Cerebellar nuclear complex (tissue), 1 donor: ENCODE measurements at places on chromosomes 16 and 17.

DNA sequence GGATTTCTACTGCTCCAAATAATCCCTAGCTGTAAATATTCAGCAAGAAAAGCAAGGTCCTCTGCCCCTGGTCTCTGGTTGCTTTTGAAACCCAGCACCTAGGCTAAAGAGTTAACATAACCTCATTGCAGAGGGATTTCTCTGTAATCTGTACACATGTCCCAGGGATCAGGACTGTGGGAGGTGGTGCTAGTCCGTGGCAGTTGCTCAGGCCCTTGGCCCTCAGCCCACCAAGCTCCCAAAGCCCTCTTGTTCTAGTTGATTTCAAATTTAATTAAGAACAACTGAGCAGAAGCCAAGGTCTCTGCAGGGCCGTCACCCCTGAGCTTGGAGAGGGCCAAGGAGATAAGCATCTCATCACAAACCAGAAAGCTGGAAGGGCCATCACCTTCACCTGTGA is 181.1 kb downstream of the SOX9 start:
- DNase-seq: no peak

DNA sequence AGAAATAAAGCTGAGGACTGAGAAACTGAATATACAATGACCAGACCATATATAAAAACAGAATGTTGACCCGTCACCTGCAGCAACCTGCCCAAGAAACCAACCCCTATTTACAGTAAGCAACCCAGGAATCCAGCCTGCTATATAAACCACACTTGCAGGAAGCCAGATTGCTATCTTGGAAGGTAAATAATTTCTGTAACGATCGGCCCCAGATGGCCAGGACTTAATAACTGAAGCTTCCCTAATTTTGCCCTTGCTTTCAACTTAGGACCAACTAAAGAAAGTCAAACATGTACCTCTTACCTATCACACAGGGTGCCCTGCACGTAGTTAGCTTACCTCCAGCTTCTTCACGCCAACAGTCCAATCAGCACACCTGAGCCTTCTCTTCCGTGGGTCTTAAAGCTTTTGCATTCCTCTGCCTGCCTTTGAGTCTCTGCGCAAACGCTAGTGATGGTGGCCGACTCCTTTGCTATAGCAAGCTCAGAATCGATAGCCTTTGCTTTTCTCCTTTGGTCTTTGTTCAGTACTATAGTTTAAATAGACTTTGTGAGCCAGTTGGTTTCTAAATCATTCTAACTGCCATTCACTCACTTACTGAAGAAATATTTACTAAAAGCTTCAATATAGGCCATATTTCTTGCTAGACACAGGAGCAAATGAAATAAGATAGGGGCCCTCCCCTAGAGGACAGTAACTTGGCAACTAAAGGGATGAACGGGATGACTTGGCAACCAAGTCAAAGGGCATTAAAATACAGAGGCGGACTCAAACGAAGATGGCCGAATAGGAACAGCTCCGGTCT is 31.3 kb downstream of the MPHOSPH6 start:
- DNase-seq: no peak

GRCh38 chr17:12729086-12729485 is 60.2 kb upstream of the ARHGAP44 start:
- DNase-seq: no peak

GRCh38 chr17:37098910-37099664 is 150.3 kb downstream of the AATF start:
- no peak for DNase-seq

GRCh38 chr16:78499399-78499798 is 399.9 kb downstream of the WWOX start:
- DNase-seq: no peak

DNA sequence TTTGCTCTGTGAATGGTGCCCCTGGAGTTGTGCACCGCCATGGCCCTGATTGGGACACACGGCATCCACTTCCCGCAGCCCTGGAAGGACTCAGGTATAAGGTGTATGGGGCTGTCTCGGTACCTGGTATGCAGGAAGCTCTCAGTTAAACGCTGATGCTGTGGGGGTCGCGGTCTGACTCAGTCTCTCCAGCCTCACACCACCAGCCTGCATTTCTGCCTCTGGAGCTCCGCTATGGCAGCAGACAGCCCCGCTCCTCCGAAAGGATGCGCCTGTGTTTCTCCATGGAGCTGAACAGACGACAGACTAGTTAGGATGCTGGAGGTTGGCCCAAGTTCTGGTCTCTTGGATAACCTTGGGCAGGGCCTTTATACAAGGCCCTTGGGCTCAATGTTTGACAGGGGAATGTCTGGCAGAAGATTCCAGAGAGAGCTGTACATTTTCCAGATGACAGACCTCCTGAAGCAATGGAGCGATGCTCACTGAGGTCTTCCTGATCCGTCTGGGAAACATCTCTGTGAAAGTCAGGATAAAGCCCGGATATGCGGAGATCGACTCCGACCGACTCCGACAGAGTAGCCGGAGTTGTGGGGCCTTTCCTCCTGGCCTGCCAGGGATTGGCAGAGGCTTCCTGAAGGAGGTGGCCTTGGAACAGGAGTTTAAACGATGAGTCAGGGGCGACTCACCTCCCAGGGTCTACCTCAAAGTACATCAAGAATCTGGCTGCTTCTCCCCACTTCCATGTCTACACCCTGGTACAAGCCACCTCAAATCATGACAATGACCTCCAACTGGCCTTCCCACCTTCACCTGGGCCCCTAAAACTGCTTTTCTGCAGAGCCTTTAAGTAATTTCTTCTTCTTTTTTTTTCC is 21.9 kb upstream of the BCAR1 start:
- no peak for DNase-seq

DNA sequence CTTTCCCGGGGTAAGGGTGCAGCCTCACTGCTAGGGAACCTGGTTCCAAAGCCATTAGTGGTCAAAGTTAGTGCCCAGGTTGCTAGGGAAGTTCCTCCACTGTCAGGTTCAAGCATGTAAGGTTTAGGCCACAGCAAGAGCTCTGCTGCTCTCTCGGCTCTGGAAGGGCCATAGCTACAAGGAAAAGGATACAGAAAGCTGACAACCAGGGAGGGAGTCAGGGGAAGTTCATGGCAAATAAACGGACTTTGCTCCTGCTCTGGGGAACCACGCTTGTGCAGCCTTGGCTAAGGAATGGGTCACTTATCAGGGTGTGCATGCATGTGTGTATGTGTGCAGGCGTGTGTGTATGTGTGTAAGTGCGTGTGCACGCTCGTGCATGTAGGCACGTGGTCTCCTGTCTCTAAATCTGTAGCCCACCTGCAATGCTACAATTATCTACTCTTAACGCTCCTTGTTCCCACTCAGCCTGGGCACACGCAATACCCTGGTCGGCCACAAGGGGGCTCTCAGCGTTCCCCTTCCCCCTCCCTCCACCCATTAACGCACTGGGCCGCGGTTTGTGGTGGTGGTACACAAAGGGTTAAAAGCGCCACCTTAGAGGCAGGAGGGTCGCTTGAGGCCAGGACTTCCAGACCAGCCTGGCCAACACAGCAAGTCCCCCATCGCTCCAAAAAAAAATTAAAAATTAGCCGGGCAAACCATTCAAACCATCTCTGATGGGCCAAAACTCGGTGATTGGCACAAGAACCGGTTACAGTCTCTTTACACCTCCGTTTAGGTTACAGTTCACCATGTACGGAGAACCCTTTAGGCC is 48.4 kb upstream of the KDM8 start:
- no peak for DNase-seq

DNA sequence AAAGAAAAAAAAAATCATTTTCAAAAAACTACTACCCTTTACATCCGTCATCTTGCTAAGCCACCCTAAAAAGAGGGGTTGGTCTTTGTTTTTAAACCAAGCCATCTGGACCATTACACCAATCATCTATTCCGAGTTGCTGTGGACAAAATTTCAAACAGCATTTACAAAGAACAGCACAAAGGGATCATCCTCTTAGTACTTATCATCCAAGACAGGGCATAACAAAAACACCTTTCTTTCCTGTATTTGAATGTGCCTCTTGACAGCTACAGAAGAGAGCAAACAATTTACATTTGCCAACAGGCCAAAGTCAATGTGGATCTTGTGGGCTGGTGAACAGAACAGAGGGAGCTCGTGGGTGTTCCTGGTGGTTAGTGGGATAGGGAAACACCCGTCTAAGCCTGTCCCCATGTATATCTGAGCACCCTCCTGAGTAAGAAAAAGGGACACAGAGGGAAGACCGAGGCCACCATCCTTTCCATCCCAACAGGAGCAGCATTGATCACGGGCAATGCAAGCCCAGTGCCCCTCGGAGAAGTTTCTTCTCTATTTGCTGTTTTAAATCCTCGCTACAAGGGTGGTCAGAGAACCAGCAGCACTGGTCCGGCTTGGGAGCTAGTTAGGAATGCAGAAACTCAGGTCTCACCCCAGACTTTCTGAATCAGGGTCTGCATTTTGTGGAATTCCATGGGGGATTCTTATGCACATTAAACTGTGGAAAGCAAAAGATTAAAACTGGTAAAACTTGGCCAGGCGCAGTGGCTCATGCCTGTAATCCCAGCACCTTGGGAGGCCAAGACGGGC is 1.9 kb downstream of the SLC39A11 start:
- DNase-seq: no peak

GRCh38 chr16:78092758-78093157 is 6.7 kb upstream of the WWOX start:
- DNase-seq: no peak

DNA sequence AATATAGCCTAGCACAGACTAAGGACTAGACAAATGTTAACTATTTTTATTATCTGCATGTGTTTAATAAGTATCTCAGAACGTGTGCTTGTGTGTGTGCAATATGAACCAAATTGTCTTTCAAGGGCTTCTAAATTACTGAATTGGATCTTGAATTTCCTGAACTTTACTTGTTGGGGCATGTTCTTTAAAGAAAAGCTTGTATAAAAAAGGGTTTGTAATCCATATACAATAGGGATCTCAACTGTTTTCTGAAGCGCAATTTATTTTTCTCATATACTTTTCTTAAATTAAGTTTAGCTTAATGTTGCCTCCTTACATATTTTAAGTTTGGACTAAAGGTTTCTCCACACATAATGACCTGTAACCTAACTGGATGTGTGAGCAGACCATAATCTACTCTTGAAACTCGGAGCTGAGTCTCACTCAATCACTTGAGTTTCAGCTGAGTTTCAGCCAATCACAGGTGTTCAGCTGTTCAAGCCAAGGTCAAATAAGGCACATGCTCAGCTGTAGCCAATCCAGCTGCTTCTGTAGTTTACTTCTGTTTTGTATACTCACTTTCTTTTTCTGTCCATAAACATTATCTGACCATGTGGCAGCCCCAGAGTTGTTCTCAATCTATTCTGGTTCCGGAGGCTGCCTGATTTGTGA is 72.3 kb downstream of the CDK5R1 start:
- no peak for DNase-seq

DNA sequence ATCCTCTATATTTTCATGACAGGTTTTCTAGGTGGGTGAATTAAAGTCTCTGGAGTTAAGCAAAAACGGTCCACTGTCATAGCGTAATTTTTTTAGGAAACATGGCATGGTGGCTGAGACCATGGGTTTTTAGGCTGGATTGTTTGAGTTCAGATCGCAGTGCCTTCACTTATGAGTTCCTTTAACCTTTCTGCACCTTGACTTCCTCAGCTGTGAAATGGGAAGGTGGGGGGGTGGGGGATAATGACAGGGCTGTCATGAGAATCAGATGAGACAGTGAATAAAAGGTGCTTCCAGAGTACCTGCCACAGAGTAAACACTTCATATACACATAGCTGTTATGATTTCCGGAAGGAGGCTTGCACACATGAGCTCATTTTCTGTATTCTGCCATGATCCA is 11.8 kb downstream of the PRCD start:
- DNase-seq: no peak

GRCh38 chr17:65809366-65809765 is 247.9 kb upstream of the AXIN2 start:
- DNase-seq: no peak

GRCh38 chr17:77666462-77666861 is 292.0 kb upstream of the TNRC6C start:
- no peak for DNase-seq

DNA sequence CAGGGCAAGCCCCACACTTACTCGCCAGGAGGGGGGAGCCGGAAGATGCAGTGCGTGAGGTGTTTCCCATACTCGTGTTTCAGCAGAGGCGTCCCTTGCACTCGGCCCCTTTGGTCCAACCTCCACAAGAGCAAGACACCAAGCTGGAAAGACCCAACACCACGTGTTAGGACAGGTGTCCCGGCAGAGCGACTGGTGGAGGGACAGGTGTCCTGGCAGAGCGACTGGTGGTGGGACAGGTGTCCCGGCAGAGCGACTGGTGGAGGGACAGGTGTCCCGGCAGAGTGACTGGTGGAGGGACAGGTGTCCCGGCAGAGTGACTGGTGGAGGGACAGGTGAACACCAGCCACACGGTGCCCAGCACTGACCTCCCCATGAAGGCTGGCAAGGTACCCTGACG is 19.4 kb downstream of the IFT140 start:
- no peak for DNase-seq

GRCh38 chr16:85422196-85422631 is 190.9 kb upstream of the GSE1 start:
- no peak for DNase-seq

DNA sequence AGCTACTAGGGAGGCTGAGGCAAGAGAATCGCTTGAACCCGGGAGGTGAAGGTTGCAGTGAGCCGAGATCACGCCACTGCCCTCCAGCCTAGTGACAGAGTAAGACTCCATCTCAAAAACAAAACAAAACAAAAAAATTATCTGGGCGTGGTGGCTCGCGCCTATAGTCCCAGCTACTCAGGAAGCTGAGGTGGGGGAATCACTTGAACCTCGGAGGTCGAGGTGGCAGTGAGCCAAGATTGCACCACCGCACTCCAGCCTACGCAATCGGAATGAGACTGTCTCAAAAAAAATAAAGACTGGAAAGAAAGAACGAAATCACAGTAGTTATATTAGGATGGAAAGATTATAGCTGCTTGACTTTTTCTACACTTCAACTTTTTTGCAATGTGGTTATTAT is 18.9 kb downstream of the COG1 start:
- DNase-seq: no peak

DNA sequence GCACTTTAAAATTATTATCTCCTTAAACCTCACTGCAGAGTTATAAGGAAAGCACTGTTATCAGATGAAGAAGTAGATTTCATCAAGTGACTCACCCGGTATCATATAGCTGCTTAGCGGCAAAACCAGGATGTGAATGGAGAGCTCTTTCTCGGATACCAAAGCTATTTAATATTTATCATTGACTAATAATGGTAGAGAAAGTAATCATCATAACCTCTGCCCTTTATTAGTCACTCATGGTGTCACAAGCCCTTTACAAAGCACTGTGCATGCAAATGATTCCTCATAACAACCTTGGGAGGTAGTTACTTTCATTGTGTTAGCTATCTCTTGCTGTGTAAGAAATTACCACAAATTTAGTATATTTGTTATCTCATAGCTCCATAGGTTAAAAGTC is 592.9 kb downstream of the MAF start:
- DNase-seq: no peak
